ENCODE measurements at places on chromosomes 3 and 15.

DNA sequence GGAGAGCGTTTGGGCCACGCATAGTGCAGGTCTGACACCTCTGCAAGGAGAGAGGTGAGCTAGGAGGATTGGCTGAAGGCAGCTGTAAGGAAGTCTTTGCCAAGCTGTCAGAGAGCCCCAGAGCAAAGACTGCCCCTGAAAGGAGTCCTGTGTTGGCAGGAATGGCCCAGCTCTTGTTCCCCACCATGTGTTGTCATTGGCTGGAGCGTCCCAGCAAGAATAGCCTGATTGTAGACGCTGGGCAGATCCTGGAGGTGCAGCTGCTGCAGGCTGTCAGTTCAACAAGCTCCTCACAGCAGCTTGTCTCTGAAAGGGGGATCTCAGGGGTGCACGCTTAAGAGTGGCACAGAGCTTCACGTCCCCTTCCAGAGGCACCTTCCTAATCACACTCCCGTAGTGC, 237.6 kb downstream of the FEZF2 start:
- DNase-seq, result no peak

- no peak for DNase-seq
Observed at GRCh38 chr15:33242669-33243191, 48.2 kb upstream of the FMN1 start.

GRCh38 chr3:33787328-33788009, 11.0 kb upstream of the PDCD6IP start:
- DNase-seq, result peak; percentile 14

DNA sequence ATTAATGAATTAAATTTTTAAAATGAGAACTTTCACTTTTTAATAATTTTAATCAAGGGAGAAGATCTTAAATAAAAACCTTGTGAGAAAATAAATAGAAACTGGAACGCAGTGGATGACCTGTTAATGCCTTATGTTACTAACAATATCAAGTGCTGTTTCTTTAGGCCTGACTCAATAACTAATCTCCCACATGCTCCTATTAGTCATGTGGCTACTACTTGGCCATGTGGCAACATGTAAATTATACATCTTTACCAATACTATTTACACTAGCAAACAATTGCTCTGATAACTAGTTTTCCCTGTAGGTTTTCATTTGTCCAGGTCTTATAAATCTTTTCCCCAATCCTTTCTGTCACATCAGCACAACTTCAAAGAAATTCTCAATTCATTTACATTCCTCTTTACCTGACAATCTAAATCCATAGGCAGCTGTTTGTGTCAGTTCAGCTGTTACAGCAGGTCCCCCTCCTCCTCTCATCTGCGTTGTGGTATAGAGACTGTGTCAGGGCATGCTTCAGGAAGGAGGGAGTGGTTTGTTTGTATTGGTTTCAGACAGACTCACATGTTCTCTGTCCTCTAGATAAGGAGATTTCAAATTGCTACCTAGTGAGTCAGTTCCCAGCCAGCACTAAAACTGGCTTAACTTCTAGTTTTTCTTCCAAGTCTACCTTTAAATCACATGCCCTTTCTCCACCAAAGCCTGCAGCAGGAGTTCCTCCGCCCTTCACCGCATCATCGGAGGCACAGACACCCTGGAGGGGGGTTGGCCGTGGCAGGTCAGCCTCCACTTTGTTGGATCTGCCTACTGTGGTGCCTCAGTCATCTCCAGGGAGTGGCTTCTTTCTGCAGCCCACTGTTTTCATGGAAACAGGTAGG, 11.3 kb upstream of the C3orf52 start:
- DNase-seq, result no peak
